ENCODE measurements at places on chromosomes 5 and 9.

- DNase-seq: no peak
Observed at GRCh38 chr9:83339435-83339834, 198.8 kb downstream of the FRMD3 start.

GRCh38 chr9:96612105-96612965 is 7.3 kb downstream of the CDC14B start:
- peak; percentile 37 for DNase-seq

GRCh38 chr5:137372773-137373160 is 126.4 kb downstream of the SPOCK1 start:
- peak; percentile 16 for DNase-seq

DNA sequence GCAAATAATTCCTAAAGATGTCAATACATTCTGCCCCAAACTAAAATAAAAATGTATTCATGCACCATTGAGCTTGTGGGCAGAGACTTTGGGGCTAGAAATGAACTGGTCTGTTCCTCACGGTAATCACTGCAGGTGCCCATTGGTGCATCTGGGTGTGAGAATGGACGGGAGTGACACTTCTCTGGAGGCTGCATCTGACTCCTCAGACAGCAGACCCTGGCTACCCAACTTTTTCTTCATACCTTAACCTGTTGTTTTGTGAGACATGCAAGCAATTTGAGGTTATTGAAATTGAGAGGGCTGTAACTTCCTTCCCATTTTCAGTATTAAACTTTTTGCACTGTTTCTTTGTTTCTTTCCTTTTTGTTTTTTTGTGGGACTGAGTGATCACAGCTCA is 333.4 kb downstream of the ICE1 start:
- no peak for DNase-seq

Measured in astrocyte of the cerebellum (primary cell).